ENCODE measurements at places on chromosomes 13 and 19.

GRCh38 chr19:749811-750210 lies 1.1 kb upstream of the MISP start:
- DNase-seq, result no peak

- no peak for DNase-seq
Observed at GRCh38 chr13:24458736-24459135, 53.8 kb downstream of the PARP4 start.

DNA sequence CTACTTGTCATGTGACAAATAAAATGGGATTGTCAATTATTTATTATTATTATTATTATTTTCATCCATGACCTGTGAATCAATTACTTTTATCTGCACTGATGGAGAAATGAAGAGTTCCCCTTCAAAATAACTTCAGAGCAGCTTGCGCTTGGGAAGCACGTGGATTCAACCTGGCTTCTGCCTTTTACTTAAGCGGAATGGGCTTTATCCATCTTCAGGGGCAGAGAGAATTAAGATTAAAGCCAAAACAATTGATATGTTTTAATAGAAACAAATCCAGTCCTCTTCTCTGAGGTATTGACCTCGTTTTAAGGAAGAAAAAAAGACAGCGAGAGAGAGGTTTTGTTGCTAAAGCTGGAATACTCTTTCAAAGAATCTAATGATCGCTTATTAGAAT lies 876 bp downstream of the SACS start:
- no peak for DNase-seq

GRCh38 chr13:80441968-80442367 lies 101.0 kb upstream of the SPRY2 start:
- DNase-seq, result no peak

DNA sequence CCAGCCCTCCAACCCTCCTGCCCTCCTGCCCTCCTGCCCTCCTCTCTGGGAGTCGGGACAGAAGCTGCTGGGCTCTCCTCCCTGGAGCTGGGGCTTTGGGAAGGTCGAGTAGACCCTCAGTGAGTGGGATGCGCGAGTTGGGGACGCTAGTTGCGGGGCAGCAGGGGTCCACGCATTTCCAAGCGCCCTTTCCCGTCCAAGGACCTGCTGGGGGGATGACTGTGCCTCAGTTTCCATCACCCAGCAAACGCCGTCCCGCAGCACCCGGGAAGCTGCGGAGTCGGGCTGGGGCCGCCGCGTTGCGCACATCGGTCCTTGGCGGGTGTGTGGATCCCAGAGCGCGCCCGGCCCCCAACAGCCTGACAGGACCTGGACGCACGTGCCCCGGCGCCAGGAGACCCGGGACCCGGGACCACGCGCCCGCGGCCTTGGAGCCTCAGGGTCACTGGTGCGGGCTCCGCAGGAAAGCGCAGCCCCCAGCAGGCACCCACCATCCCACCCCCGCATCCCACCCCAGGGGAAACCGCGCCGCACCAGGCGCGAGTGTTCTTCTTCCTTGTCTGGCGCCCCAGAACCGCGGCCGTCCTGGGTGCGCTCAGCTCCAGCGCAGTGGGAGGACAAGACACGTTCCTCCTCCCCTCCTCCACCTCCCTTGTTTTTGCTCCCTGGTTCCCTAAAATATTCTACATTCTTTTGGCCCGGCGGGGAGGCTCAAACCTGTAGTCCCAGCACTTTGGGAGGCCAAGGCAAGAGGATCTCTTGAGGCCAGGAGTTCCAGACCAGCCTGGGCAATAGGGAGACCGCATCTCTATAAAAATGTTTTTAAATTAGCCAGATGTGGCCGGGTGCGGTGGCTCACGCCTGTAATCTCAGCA lies 9.2 kb downstream of the ONECUT3 start:
- DNase-seq, result no peak

DNA sequence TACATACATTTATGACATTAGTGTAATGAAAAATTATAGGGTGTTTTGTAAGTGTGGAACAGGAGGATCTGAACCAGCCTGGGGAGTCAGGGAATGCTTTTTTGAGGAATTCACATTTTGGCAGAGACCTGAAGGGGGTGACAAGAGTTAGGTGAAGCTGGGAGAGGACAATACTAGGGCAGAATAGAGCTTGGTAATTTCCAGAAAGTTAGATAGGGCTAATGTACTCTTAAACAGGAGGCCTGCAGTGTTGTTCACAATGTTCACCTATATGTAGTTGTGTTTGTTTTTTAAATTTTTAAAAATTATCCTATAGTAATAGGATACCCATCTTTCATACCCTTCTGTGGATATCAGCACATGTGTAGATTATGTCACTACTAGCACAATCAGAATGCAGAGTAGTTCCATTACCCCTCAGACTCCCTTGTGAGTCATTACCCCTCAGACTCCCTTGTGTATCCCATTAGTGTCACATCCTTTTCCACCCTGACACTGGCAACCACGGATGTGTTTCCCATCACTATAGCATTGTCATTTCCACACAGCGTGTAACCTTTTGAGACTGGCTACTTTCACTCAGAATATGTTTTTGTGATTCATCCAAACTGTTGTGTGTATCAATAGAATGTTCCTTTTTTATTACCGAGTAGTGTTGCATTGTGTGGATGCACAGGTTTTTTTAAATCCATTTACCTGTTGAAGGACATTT lies 43.1 kb downstream of the PCCA start:
- DNase-seq, result no peak

- no peak for DNase-seq
Observed at GRCh38 chr13:97761796-97762540, 191.5 kb upstream of the IPO5 start.

GRCh38 chr13:77703408-77703807 lies 5.9 kb downstream of the SLAIN1 start:
- no peak for DNase-seq

- no peak for DNase-seq
Observed at GRCh38 chr13:48728876-48729275, 75.1 kb downstream of the CYSLTR2 start.

DNA sequence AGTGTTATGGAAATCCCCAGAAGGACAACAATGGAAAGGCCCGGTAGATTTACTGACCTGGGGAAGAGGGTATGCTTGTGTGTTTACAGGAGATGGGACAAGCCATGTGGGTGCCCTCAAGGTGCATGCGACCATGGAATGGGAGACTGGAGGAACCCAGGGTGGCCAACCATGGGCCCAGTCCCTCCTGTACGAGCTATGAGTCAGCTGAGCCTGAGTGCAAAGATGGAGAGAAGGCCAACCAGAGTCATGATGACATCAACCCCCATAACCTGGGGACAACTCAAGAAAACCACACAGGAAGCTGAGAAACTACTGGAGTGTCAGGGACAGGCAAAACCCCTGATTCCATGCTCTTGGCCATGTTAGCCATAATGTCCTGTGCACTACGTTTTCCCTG lies 7.8 kb downstream of the ZNF350 start:
- no peak for DNase-seq

DNA sequence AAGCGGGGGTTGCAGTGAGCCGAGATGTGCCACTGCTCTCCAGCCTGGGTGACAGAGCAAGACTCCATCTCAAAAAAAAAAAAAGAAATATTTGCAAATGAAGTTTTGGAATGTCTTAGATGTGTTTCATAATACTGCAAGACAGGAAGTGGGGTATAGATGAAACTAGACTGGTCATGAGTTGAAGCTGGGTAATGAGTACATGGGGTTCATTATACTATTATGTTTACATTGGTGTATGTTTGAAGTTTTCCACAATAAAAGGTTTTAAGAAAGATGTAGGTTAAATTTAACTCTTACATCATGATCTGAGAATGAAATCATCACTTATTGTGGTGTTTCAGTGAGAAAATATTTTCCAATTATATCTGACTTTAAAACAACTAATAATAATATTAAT lies 19.0 kb downstream of the FNDC3A start:
- no peak for DNase-seq

- no peak for DNase-seq
Observed at GRCh38 chr19:10748927-10749434, 31.1 kb downstream of the DNM2 start.

DNA sequence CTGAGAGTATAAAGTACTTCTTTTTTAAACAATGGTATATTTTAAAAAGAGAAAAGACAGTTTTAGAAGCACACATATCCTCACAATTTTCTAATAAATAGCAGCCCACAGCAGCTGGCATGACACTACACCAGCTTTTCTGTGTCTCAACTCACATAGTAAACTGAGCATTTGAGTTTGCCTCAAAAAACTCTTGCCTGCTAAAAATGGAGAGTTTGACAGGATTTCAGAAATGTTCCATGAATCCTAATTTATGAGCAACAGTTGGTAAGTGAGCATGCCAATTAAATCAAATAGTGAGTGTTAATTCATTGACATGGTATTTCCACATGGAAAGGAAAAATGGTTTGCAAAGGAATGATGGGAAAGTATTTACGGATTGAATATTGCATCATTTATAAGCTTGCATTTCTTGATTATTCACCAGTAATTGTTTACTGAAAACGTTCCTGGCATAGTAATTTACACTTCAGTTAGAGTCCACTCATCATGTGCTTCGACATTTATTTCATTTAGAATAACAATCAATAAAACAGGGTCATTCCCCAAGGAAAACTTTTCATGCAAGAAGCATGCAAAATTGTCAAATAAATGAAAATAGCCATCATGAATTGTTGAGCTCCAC lies 323.0 kb downstream of the EFNB2 start:
- DNase-seq, result no peak

- DNase-seq, result no peak
Observed at GRCh38 chr13:21138561-21138960, 37.8 kb downstream of the SKA3 start.

GRCh38 chr13:109817591-109818535 lies 31.5 kb upstream of the IRS2 start:
- no peak for DNase-seq

DNA sequence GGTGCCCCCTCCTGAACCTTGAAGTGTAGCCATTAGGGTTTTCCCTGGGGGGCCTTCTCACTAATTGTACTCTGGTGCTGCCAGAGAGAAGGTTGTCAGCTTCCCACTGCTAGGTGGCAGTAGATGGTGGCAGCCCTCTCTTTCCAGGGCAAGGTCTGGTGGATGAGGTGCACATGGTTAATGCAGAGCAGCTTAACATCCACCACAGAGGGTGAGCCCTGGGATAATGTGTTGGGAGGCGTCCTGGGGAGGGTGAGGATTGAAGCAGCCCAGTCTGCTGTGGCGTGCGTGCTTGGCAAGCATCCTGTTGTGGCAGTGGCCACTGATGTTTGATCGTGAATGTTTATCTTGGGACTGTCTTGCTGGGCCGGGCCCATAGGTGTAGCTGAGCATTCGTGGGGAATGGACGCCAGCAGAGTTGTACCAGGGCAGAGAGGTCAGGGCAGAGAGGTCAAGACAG lies 5.8 kb downstream of the EGLN2 start:
- DNase-seq, result no peak

DNA sequence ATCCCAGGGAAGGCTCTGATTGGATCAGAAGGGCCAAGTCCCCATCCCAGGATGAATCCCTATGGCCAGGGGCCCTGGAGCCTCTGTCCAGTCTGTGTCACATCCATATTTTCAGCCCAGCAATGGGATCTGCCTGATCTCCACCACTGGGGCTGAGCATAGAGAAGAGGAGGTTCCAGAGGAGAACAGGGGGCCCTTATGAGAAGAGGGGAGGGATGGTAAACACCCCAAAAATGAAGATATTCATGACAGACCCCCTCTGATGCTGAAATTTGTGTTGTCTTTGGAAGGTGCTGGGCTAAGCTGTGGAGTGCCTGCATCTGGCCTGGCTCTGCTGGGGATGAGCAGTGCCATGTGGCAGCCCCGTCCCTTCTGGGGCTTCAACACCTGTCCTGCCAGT lies 14.5 kb downstream of the KLHL26 start:
- DNase-seq, result no peak

DNA sequence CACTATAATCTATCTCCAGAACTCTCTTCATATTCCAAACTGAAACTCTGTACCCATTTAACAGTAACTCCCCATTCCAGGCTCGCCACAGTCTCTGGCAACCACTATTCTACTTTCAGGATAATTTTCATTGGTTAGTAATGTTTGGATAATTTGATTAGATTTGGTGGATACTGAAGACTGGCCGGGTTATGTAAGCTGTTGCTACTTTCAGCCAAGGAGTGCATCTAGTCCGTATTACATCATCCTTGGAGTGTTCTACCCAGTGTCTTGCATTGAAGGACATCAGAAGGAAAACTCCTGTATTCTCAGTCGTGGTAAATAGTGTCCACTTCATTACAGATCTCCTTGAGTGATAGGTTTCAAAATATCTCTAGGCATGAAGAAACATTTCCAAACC lies 60.5 kb downstream of the PCCA start:
- no peak for DNase-seq

DNA sequence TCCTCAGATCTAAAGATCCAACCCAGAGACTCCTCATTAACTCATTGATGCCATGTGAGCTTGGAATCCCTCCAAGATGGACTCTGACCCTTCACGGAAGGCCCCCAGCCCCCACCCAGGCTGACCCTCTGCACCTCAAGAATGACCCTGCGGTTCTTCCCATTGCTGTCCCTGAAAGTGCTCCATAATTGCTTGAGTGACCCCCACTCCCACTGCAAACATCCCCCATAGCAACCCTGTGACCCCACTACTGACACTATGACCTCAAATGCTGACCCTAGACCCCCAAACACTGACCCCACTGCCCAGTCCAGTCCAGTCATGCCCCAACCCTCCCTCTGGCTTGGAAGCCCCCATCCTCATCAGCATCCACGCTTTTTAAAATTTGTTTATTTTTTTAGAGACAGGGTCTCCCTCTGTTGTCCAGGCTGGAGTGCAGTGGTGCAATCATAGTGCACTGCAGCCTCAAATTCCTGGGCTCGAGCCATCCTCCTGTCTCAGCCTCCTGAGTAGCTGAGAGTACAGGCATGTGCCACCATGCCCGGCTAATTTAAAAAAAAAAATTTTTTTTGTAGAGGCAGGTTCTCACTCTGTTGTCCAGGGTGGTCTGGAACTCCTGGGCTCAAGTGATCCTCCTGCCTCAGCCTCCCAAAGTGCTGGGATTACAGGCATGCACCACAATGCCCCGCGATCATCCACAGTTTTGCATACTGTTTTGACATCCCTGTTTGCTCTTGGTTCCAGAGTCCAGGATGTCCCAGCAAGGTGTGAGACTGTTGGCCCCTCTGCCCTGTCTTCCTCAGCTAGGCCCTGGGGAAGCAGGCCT lies 855 bp downstream of the LYL1 start:
- DNase-seq, result no peak
